ENCODE measurements at places on chromosomes 3 and 15.

GRCh38 chr3:173983343-173983742 is 585.8 kb downstream of the NLGN1 start:
- no peak for DNase-seq

- DNase-seq, result no peak
Measured at GRCh38 chr15:74319596-74320351, 47.7 kb downstream of the CYP11A1 start.

- DNase-seq, result no peak
Measured at GRCh38 chr15:57118013-57118799, 199.8 kb downstream of the TCF12 start.

DNA sequence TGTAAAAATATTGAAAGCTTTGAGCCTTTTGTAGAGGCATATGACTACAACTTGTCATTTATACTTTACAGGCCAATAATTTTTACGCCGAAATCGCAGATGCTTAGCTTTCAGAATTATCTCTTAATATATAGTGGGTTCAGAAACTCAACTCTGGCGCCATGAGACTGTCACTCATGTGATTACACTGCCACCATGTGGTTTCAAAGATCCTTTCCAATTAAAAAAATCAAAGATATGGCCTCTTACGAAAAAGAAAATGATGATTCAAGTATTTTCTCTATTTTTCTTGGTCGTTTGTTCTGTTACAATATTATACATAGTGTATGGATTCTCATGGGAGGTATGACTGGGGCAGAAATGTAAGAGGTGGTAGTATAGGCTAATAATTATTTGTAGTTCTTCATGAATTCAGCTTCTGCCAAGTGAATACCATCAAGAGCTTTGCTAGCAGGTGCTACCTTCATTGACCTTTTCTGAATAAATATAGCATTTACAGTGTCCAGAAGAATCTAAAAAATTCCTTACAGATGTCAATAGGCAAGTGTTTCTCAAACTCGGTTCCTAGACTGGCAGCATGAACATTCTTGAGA is 751.7 kb upstream of the GOLIM4 start:
- no peak for DNase-seq

DNA sequence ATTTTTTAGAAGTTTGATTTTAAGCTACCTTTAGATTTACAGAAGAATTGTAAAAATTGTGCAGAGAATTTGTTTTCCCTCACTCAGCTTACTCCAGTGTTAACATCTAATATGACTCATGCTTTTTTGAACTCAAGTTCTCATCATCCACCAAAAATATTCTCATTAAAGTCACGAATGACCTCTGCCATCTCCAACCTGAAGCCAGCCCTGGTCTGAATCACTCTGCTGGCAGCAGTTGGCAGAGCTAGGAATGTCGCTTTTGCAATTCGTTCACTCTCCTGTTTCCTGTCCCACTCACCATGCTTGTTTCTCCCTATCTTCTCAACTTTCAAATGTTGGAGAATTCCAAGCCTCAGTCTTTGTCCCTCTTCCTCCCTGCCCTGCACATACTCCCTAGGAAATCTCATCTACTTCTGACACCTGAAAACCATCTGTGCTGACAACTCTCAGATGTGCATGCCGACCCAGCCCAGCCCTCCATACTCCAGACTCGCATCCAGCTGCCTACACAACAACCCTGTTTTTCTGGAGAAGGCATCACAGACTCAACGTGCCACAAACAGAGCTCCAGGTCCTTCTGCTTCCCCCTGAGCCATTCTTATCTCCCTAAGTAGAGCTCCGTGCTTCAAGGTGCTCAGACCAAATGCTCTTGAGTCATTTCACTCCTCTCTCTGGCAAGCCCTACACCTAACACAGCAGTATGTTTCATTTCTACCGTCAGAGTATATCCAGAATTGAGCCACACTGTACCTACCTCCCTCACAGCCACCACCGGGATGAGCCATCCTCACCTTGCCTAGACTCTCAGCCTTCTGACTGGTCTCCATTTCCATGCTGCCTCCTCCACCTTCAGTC is 24.9 kb downstream of the PRR23E start:
- DNase-seq, result no peak

GRCh38 chr3:156377266-156377665 is 177.7 kb downstream of the SSR3 start:
- no peak for DNase-seq

GRCh38 chr3:176147251-176147650 is 1050.0 kb downstream of the TBL1XR1 start:
- peak; percentile 97 for DNase-seq

DNA sequence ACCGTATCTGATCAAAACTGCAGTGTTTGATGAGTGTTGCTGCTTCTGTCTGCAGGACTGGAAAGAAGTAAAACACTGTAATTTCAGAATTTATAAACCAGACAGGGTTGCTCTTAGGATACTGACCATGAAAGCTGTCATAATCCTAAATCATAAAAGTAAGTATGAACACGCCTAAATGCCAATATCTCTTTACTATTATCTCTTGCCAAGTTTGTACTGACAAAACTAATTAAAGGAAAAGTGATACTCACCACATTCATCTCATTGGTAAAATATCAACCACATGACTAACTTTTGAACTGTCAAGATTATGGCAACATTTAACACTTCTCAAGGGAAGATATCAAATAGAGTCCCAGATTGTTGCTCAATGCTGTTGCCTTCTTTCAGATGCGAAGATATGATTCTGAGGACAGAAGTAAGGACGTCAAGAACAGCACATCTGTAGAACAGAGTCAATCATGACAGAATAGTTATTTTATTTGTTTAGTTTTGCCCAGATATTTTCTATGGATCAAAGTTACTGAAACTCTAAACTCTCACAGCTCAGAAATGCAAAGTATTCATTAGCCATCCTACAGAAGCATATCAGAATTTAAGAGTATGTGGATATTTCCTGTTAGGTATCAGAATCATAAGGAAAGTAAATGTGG is 61.4 kb upstream of the COL8A1 start:
- DNase-seq, result no peak

DNA sequence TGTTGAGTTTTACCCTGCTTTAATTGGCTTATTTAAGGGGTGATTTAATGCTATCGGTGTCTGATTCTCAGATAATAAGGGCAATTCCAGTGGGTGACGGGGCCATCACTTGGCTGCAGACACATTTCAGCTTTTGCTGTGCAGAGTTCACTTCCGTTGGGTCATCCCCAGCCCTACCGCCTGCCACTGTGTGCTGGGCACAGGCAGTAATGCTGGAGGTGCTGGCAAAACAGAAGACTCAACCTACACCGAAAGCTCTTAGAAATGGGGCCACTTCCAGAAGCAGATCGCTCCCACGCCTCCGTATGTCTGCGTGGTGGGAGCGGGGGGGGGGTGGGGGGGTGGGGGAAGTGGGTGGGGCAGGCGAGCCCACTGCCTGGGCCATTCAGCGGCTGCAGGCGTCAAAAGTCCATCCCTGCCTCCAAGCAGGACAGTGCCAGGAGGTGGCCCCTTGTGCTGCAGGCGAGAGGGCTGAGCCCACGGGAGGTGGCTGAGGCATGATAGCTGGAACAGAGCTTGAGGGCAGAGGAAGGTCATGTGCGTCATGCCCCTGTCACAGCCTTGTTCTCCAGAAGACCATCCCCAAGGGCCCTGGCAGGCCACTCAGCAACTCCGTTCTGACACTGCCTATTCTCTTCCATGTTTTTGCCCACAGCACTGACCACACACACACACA is 128.3 kb downstream of the ATP10A start:
- no peak for DNase-seq

- peak; percentile 52 for DNase-seq
Measured at GRCh38 chr3:151156618-151157216, 46.3 kb downstream of the GPR171 start.

GRCh38 chr3:193832833-193833413 is 239.9 kb downstream of the OPA1 start:
- no peak for DNase-seq

DNA sequence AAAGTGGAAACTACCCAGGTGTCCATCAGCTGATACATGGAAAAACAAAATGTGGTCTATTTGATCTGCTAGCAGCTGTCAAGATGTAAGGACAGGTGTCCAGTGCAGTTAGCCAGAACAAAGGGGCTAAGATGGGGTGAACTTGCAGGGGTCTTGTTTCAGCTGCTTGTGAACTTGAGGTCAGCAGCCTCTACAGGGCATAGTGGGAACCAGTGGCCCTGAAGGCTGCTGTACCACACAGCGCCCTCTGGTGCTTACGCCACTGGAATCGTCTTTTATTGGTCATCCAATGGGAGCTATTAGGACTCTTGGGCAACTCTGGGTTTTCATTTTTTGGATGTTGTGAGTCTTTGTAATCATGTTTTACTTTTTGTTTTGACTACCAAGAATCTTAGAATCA is 62.2 kb upstream of the CTSH start:
- DNase-seq, result no peak

- DNase-seq, result no peak
Measured at GRCh38 chr15:48806151-48806550, 4.7 kb downstream of the CEP152 start.

- no peak for DNase-seq
Measured at GRCh38 chr3:149284034-149284433, 49.4 kb downstream of the TM4SF18 start.

DNA sequence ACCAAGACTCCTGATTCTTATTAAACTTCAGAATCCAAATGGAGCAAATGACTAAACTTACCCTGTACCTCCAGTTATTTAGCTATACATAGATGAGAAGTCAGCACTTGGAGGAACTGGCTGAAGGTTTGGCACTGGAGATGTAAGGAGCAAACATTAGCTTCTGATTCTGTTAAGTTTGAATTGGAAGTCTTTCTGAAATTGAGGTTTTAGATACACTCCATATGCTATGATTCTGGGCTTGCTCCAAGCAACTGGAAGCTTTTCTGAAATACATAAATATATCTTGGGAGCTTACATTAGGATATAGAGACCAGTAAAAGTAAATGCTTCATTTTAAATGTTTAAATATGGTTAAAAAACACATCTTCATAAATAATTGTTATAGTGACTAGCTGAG is 333.7 kb downstream of the EPHA3 start:
- no peak for DNase-seq

DNA sequence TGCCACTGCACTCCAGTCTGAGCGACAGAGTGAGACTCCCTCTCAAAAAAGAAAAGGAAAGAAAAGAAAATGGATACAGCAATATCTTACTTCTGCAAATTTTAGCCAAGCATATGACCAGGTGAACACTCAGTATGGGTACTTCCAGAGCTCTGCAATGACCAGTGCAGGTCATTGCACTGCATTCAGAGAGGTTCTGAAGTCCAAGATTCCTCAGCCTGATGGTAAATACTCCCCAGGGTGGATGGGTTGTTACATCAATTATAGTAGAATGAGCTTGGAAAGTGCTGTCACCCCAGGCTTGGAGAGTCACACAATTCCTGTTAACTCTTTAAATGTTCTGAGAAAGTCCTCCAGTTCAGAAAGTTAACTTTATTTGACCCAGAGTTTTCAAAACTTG is 103.7 kb downstream of the RPLP1 start:
- DNase-seq, result no peak

GRCh38 chr3:172606021-172606420 is 82.8 kb upstream of the TNFSF10 start:
- no peak for DNase-seq

DNA sequence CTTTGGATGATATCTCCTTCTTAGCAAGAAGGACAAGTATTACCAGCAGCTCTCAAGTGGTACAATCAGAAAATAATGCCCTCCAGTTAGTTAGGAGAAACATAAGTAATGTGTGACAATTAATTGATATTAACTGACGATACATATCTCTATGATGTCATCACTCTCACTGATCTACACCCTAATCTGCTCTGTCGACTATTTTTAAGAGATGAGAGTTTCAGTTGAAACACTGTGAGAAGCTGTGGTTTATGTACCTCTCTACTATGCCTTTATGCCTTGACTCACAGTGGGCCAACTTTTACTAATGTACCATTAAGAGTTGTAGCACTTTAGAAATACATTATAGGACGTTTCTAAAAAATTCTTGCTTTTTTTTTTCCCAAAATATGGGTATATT is 8.6 kb downstream of the CEP152 start:
- DNase-seq, result no peak

GRCh38 chr15:69608661-69609060 is 156.0 kb downstream of the RPLP1 start:
- no peak for DNase-seq

- DNase-seq, result no peak
Measured at GRCh38 chr3:163056874-163057497, 1560.4 kb downstream of the OTOL1 start.

GRCh38 chr3:190017521-190018288 is 103.0 kb downstream of the P3H2 start:
- DNase-seq, result no peak

DNA sequence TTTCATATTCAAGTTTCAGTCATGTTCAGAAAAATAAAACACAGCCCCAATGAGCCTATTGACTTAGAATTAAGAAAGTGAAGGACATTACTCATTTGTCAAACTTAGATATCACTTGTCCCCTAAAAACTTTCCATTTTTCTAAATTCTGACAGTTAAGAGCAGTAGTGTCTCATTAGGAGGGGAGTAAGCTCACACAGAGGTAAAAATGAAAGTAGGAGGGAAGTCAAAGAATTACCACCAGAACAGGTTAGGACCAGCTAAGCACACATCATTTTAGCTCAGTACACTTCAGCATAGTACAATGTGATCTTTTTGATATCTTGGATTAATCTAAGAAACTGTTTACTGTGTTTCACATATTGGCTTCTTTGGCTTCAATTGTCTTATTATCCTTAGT is 64.3 kb downstream of the OSTN start:
- no peak for DNase-seq

GRCh38 chr3:65578861-65579260 is 459.9 kb downstream of the MAGI1 start:
- DNase-seq, result no peak

- DNase-seq, result no peak
Measured at GRCh38 chr3:42129014-42129953, 38.1 kb downstream of the TRAK1 start.

DNA sequence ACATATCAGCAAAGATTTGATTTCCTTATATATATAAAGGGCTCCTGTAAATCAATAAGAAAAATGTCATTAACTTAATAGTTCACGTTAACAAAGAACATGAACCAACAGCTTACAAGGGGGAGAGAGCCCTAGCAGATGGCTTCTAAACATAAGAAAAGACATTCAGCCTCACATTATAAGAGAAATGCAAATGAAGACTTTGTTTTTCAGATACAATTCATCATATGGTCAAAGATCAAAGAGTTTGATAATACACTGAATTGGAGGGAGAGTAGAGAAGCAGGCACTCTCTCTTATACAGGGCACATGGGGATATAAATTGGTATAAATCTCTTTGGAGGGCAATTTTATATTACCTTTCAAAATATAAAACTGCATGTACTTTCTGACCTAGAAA is 21.1 kb downstream of the RBP2 start:
- DNase-seq, result no peak

Data from NCI-H748 treated with DMSO at 0.1 percent for 48 hours (cell line).